IPS-NIHi11 (cell line): ENCODE measurements at places on chromosomes 12 and 14.

DNA sequence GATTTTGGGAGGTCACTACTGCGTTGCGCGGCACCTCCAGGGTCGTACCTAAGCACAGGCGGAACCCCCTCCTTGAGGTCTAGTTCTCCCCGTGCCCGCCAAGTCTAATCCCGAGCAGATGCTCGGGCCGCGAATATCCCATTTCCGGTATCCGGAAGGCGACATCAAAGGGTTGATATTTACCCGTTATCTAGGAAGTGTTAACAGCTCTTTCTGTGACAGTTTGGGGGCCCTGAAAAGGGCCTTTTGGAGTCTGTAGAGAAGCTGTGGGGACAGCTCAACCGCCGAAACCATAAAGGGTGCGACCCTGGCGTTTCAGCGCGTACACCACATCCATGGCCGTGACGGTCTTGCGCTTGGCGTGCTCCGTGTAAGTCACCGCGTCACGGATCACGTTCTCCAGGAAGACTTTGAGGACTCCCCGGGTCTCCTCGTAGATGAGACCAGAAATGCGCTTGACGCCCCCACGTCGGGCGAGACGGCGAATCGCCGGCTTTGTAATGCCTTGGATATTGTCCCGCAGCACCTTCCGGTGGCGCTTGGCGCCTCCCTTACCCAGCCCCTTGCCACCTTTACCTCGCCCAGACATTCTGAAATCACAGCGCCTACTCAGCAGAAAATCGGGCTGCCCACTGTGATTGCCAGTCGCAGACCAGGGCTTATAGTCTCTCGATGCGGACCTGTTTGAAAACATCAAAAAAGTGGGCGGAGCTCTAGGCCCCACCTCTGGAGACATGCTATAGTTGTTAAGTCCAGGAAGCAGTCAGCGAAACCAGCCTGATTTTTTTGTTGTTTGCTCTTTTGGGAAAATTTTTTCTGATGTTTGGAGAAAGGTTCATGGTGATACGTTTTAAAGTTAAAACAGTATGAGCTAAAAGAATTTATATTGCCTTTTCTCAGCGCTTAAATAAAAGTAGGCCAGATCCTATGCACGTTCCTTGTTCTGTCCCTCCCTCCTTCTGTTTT is 32.5 kb downstream of the WBP11 start:
- DNase-seq: peak; percentile 68

- DNase-seq: peak; percentile 96
Observed at GRCh38 chr12:115916910-115917668, 360.4 kb downstream of the MED13L start.

DNA sequence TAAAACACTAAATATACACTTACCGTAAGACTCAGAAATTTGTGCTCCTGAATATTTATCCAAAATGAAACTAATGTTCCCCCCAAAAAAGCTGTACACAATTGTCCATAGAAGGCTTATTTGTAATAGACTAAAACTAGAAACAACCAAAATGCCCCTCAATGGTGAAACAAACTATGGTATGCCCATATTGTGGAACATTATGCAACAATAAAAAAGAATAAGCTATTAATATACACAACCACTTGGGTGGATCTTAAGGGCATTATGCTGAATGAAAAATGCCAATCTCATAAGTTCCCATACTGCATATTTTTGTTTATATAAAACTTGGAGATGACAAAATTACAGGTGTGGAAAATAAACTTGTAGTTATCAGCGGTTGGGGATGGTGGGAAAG is 357.4 kb downstream of the KCNH5 start:
- no peak for DNase-seq

DNA sequence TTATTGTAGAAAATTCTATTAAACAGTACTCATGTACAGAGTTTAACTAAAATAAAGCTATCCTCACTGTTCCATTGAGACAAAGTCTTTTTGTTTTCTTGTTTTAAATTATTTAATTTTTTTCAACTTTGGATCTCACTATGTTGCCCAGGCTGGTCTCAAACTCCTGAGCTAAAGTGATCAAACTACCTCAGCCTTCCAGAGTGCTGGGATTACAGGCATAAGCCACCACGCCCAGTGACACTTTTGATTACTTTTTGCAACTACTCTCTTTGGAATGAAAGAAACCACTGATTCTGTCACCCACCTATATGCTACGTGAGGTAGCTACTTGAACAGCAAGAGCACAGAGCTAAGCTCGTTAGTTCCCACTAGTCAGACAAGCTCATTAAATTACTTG is 17.1 kb downstream of the ZFC3H1 start:
- no peak for DNase-seq

- peak; percentile 63 for DNase-seq
Observed at GRCh38 chr12:6839482-6840201, 1.1 kb upstream of the GNB3 start.

GRCh38 chr14:22384167-22384549 is 204.9 kb downstream of the DAD1 start:
- no peak for DNase-seq

- DNase-seq: no peak
Observed at GRCh38 chr12:19323805-19324204, 115.5 kb upstream of the AEBP2 start.

GRCh38 chr12:65196762-65197567 is 27.6 kb downstream of the LEMD3 start:
- no peak for DNase-seq

GRCh38 chr14:21352587-21352986 is 31.2 kb downstream of the SUPT16H start:
- no peak for DNase-seq

DNA sequence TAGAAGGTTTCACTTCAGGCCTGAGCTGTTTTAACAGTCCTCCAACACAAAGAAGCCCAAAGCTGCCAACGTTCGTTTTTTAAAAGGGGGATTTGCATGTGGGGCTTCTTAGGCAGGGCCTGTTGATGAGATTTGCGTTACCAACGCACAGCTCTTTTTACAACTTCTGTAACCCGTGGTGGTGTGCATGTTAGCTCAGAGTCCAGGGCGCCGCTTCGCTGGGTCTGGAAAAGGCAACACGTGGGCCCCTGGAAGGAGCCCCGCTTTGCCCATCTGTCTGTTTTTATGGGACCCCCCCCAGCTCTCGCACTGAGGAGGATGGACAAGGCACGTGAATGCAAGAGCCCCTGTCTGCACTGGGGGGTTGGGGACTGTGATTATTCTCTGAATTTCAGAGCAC is 84.0 kb downstream of the ESR2 start:
- no peak for DNase-seq

DNA sequence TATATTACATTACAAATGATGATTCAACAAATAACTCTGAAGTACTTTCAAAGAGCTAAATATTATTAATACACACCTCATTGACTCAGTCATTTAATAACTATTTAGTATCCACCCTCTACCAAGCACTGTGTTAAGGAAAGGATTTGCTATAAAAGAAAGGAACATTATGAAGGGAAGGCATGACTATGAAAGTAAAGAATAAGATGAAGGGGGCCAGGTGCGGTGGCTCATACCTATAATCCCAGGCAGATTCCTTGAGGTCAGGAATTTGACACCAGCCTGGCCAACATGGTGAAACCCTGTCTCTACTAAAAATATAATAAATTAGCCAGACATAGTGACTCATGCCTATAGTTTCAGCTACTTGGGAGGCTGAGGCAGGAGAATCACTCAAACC is 107.9 kb downstream of the PLCZ1 start:
- DNase-seq: no peak

- peak; percentile 8 for DNase-seq
Observed at GRCh38 chr12:41223600-41223999, 35.5 kb downstream of the PDZRN4 start.

GRCh38 chr12:30278401-30278800 is 417.3 kb downstream of the IPO8 start:
- no peak for DNase-seq

GRCh38 chr12:50711121-50711520 is 52.8 kb upstream of the ATF1 start:
- no peak for DNase-seq

DNA sequence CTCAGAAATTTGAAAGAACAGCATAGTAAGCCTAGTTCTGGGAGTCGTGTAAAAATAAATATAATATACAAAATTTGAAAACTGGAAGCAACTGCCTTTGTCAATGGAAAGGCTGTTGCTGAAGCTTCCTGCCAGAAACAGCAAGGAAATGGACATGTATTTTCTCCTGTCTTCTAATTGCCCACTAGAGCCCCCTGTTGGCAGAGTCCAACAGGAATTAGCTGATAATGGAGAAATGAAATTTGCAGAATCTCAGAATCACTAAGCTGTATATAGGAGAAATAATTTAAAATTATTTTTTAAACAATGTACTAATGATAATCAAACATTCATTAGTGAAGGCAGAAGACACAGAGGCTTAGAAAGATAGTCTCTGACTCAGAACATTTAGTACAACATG is 414.8 kb downstream of the SLC6A15 start:
- DNase-seq: peak; percentile 17

- no peak for DNase-seq
Observed at GRCh38 chr12:46499901-46500300, 127.3 kb upstream of the SLC38A2 start.

- DNase-seq: no peak
Observed at GRCh38 chr14:57008534-57008933, 198.3 kb upstream of the OTX2 start.

GRCh38 chr12:70186436-70186835 is 56.8 kb upstream of the CNOT2 start:
- DNase-seq: no peak

DNA sequence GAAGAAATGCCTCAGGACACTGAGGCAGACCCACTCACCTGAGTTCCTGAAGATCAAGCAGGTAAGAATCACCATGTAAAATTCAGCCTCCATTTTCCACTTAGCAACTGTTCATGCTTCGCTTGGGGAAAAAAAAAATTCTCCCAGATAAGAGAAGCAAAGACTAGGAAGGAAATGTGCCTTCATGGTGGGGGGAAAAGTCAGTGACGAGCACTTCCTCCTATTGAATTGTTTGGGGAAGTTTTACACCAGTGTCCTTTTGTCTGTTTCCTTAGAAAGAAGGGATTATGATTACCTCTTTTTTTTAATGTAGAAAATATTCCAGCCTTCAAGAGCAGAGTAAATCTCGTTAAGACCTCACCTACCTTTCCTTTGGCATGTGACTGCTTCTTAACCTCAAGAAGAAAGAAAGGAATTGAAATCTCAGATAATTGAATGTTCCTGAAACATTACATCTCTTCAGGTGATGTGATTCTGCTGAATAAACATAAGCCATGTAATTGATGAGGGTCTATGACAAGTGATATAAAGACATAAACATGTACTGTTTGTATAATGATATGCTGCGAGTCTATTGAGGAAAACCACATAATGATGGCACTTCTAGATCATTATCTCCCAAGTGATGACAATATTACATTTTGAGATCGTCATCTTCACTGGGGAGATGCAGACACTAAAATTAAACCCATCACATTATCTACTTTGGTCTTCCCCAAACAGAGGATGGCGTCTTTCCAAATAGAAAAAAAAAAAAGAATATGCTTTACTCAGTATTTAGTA is at the start of gene PTPRB:
PTPRB (minus strand) TSS at position 127 of the 783 bp plus-strand sequence; CDS start at position 93, 34 bp downstream.
- no peak for DNase-seq

DNA sequence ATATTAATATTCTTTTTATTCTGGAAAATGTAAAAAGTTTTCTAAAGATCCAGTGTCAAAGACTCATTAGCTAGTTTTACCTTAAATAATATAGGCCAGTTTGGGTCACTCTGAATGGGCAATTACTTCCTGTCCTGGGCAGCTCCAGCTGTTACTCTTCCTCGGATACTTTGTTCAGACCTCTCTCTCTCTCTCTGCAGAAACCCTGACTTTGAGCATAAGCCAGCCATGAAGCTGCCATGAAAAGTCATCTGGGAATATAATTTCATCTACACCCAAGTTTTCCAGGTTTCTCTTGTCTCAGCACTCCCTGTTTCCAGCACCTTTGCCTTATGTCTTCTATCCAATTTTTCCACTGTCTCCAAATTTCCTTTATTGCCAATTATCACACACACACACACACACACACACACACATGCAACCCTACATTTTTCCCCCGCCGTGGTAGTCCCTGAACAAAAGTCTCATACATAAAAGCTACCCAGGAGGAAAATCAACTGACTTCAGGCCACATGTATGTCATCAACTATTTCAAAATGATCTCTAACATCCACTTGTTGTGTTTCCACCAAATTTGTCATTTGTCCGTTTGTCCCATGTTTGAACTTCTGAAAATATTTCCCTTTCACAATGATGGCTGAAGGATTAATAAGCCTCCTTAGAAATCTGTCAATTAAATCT is 318.1 kb downstream of the SSPN start:
- DNase-seq: no peak

GRCh38 chr12:130835011-130835410 is 4.0 kb downstream of the STX2 start:
- DNase-seq: no peak

DNA sequence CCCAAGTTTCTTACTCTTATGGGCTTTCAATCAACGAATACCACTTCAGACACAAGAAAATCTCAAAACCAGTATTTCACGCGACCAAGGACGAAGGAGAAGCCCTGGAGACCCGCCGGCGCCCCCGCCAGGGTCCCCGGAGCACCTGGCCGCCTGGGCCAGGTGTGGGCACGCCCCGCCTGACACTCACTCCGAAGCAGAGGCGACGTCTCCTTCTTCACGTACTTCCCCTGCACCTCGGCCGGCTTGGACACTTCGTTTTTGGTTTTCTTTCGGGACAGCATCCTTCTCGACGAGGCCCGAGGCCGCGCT is 466 bp downstream of the SAV1 start:
- DNase-seq: peak; percentile 47

DNA sequence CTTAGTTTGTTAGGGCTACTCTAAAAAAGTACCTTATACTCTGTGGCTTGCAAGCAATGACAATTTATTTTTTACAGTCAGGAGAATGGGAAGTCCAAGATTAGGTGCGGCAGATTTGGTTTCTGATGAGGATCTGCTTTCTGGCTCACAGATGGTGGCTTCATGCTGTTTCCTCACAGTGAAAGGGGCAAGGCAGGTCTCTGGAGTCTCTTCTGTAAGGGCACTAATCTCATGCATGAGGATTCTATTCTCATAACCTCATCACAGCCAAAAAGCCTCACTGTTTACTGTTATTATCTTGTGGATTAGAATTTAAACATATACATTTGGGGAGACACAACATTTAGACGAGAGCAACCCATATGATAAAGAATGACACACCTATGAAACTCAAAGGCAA is 1957.4 kb upstream of the SEL1L start:
- DNase-seq: no peak

- DNase-seq: no peak
Observed at GRCh38 chr12:65937806-65938205, 113.5 kb downstream of the HMGA2 start.
